ENCODE measurements at places on chromosomes 4 and X.
A peak's percentile ranks its signal among the peaks of the same experiment; 100 is the strongest.

DNA sequence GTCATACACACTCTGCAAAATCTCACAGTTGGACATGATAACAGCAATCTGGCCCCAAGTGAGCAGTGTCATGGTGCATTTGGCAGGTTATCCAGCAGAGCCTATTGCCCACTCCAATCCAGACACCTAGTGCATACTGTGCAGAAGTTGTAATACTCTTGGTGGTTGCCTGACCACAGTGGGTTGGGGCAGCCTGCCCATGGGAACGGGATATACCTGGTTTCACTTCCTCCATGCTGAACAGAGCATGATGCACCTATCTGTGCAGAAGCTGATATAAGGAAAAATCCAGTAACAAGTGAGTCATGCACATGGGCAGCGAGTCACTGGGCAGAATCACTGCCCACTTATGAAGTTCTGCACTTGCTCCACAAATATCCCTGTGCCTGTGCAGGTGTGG lies 105.3 kb upstream of the IGSF1 start:
- no peak for DNase-seq

DNA sequence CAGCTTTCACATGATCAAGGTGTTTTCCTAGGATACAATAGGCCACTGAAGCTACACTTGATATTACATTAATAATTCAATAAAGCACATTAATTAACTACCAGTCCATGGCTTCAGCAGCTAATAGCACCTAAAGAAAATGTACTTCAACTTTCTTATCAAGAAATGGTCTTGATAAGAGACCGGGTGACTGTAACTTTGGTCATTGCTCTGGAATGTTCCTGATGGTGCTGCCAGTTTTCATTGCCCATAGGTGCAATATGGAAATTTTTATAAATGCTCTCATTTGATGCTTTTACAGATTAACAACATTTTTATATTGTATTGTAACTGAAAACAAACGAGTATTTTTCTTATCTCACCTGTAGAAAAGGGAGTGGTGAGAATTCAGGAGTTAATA lies 165.4 kb downstream of the SHROOM3 start:
- no peak for DNase-seq

- DNase-seq, result no peak
These were observed 5.0 kb downstream of the TFDP3 start for GRCh38 chrX:133213117-133213516.

- no peak for DNase-seq
These were observed 467.0 kb downstream of the PCDH18 start for GRCh38 chr4:137065311-137065710.

DNA sequence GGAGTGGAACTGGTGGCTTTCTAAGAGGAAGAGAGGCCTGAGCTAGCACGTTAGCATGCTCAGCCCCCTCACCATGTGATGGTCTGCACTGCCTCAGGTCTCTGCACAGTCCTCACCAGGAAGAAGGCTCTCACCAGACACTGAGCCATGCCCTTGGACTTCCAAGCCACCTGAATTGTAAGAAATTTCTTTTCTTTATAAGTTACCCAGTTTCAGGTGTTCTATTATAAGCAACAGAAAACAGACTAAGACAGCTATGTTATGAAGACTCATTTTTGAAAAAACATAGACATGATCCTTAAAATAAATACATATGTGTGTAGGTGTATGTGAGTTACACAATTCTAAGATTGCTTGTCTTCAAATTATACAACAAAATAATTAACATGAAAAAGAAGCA lies 74.7 kb downstream of the CEP44 start:
- no peak for DNase-seq

- no peak for DNase-seq
These were observed 101.2 kb upstream of the MYOZ2 start for GRCh38 chr4:119034276-119035008.

- DNase-seq, result no peak
These were observed 10.6 kb upstream of the IRAK1 start for GRCh38 chrX:154030266-154030665.

GRCh38 chrX:32995427-32995826 lies 215.9 kb downstream of the DMD start:
- no peak for DNase-seq

GRCh38 chr4:156578005-156578404 lies 393.6 kb downstream of the PDGFC start:
- DNase-seq, result no peak

- peak; percentile 6 for DNase-seq
These were observed 39.5 kb downstream of the TMEM165 start for GRCh38 chr4:55435141-55435841.

DNA sequence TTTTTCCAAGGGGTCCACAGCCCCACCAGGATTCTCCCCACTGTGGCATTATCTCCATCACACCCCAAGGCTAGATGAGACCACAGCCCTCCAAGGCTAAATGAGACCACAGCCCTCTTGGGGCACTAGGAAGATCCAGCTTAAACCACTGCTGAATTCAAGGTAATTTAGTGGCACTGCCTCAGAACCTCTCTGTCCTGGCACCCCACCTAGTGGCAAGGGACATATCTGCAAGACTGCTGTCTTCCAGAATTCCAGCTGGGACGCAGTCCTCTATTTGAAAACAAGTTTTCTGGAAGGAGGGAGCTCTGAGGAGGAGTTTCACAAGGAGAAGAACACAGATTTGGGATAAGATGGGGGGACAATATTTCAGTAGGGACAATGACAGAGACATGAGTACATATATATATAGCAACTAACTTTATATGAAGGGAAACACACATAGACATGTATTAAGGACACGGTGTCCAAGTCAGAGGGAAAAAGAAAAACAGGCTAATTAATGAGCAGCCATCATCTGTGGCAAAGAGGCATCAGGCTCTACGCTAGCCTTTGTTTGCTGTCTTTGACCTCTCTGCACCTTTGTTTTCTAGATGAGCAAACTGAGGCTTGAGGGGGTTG lies 9.3 kb downstream of the CETN2 start:
- DNase-seq, result no peak

DNA sequence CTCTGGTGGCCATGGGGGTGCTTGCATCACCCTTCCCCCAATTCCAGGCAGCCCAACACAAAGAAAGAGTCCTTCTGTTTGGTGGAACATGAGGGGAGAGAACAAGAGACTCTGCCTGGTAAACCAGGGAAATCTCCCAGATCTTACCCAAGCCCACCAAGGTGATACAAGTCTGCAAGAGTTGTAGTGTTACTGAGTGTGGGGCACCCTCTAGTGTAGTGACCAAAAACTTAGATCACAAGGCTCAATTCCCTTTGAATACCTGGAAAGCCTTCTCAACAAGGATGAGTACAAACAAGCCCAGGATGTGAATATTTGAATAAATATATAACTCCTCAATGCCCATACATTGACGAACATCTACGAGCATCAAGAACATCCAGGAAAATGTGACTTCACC lies 64.7 kb downstream of the IL13RA2 start:
- DNase-seq, result no peak

- no peak for DNase-seq
These were observed 13.5 kb upstream of the NONO start for GRCh38 chrX:71269801-71270395.

DNA sequence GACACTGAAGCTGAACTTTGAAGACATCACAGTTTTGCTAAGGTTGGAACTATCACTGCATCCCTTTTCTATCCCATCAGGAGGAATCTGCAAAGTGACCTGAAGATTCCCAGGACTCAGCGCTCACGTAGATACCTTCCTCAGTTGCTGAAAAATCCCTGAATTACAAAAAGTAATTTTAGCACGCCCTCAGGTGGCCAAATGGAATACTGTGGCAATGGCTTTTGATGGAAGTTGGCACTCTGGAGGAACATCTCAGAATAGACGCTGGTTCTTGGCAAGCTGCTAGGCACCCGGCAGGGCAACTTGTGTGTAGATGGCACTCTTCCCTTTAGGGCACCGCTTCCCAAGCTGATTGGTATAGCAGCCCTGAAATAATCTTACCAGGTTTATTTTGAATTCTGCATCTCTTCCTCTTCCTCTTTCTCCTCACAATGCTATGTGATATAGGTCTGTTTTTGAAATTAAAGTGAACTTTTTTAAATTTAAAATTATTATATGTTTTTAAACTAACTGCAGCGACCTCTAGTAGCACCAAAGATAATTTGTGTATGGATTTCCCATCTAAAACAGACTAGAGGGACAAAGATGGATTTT lies 16.3 kb upstream of the ESX1 start:
- no peak for DNase-seq

DNA sequence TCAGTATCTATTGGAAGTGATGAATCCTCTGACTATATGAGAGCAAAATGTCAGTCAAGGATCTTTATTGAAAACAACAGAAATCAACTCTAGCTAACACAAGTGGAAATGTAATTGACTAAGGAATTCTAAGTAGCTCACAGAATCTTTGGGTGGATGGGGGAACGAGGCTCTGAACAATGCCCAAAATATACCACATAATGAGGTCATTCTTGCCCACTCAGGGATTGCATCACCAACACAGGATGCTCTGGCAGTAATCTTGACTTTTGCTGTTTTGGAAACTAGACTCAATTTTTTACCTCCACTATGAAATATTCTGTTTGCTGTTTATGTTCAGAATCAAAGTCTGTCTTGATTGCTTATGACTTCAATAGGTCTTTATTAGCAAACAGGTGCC lies 127.4 kb upstream of the UNC5C start:
- no peak for DNase-seq

DNA sequence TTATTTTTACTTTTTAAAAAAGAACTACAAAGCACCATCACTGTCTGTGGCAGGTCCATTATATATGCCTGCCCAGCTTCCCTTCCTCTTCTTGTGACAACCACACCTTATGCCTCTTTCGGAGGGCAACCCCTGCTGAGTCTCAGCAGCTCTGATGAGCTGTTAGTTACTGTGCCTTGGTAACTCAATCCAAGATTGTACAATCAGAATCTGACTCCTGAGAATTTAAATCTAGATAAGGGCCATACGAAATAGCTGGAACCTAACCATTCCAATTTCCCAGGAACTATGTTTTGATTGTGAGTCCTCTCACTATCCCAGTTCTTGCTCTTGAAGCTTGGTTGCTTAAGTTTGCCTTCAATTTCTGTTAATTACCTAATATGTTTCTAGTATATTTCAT lies 61.9 kb downstream of the ADAMTS3 start:
- DNase-seq, result no peak

- no peak for DNase-seq
These were observed 150.9 kb upstream of the FAM241A start for GRCh38 chr4:111994392-111994791.

DNA sequence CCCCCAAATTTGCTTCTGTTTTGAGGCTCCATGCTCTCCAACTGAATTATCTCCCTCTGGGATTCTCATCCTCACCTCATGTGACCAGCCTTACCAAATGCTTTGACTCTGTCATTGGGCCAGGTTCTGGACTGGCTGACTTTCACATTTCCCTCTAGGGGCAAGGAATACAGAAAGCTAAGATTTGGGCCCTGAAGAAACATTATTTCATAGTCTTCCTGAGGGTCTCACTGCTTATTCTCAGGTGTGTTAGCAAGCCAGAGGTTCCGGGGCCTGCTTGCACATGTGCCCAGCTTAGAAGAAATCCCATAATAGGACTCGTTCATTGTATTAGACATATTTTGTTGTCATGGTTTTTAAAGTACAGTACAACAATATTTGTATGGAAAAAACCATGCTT lies 62.6 kb upstream of the TEX13D start:
- DNase-seq, result no peak

GRCh38 chr4:8707045-8707781 lies 114.6 kb downstream of the CPZ start:
- DNase-seq, result no peak

- DNase-seq, result no peak
These were observed 51.2 kb downstream of the INTS12 start for GRCh38 chr4:105657117-105657765.

DNA sequence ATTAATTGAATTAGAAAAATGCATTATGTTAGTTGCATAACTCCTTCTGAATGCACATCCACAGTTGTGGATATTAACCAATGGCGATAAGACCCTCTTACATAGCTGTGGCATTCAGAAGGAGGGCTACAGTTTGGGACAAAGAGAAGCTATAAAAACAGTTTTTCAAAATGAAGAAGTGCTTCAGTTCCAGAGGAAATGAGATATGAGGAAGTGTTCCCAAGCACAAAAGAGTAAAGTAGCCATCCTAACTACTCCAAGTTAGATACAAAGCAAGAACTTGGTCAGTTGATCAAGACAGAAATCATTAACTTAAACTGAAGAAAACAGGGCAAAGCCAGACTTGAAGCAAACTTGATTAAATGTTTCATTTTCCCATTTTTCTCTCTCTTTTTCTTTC lies 17.2 kb upstream of the ADGRL3 start:
- no peak for DNase-seq

GRCh38 chr4:142081025-142081424 lies 444.6 kb downstream of the IL15 start:
- DNase-seq, result no peak

GRCh38 chrX:10983526-10983925 lies 127.6 kb upstream of the HCCS start:
- no peak for DNase-seq

DNA sequence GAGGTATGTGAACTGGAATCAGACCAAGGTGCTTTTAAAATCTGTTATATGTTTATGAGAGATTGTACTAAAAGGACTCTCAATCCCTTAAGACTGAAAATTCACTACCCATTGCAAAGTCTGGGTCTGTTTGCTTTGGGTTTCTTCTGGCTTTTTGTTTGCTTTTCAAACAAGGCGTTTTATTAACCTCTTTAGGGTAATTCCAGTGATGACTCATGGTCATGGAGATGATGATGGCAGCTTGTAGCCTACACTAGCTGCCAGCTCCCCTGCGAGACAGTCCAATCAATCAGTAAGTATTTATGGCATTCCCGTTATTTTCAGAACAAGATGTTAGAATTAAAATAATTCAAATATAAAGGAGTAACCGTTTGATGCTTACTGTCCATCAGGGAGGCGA lies 643.8 kb upstream of the FTHL17 start:
- DNase-seq, result no peak

DNA sequence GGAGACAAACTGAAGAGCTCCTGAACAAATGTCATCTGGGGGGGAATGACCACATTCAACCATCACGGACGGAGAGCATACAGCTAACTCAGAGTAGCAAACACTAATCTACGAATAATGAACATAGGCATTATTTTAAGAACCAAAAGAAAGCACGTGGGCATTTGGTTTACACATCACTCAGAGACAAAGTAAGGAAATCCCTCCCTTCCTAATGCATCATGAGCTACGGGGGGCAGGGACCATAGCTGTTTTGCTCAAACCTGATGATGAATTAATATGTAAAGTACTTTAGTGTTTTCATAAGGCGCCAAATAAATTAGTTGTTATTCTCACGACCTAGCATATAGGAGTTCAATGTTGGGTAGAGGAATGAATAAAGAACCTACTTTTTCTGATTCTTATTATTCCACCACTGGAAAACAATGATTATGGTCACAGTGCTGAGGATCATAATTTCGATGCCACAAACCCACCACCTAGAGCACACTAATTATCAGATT lies 11.7 kb upstream of the TMEM156 start:
- peak; percentile 27 for DNase-seq

GRCh38 chr4:40492691-40493090 lies 137.0 kb downstream of the RBM47 start:
- no peak for DNase-seq

DNA sequence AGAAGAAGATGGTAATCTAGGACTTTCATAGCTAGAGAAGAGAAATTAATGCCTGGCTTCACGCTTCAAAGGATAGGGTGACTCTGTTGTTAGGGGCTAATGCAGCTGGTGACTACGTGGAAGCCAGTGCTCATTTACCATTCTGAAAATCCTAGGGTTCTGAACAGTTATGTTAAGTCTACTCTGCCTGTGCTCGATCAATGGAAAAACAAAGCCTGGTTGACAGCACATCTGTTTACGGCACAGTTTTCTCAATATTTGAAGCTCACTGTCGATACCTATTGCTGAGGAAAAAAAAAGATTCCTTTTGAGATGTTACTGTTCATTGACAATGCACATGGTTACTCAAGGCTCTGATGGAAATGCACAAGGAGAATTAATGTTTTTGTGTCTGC lies 182.6 kb upstream of the NUDT6 start:
- DNase-seq, result no peak
